Urinary bladder (tissue), 4 donors: ENCODE measurements at places on chromosomes 4 and X. TPM values are rescaled to one million over a fixed set of nuclear protein-coding genes. Genes with fewer than 3 reads are reported as not detected.

Gene VSIG4
- 22.4 TPM for total RNA-seq

Gene SLC49A3
- 2.1 TPM for total RNA-seq

Gene HMX1
- 0.26 TPM for total RNA-seq

Gene MAGEA2
- total RNA-seq, result not detected

Gene SSX4B
- total RNA-seq, result not detected

Gene GRK4
- total RNA-seq, result 9.9 TPM

Gene FABP2
- not detected for total RNA-seq

Gene GNPDA2
- 48.8 TPM for total RNA-seq

Gene MTNR1A
- 1.9 TPM for total RNA-seq

Gene TMPRSS11F
- not detected for total RNA-seq
